Amniotic stem cell (primary cell): ENCODE measurements at places on chromosomes 6 and 20.
A peak's percentile ranks its signal among the peaks of the same experiment; 100 is the strongest.

GRCh38 chr20:61497029-61497627, 245.1 kb downstream of the CDH4 start:
- DNase-seq = no peak

DNA sequence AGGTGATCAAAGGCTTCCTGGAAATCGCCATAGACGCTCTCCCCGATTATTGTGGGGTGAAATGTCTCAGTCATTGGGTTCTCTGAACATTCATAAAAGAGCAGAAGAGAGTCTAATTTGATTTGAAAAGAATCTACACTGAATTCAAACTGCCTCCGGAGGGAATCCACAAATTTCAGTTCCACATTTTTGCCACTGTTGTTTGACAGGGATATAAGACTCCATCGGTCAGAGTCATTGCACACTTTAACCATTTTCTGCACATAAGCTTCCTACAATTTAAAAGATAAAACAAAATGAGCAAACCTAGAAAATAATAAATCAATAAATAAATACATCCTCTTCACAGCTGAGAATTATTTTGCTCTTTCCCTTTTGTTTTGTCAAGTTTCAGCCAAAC, 2.3 kb downstream of the TENT5A start:
- no peak for DNase-seq

DNA sequence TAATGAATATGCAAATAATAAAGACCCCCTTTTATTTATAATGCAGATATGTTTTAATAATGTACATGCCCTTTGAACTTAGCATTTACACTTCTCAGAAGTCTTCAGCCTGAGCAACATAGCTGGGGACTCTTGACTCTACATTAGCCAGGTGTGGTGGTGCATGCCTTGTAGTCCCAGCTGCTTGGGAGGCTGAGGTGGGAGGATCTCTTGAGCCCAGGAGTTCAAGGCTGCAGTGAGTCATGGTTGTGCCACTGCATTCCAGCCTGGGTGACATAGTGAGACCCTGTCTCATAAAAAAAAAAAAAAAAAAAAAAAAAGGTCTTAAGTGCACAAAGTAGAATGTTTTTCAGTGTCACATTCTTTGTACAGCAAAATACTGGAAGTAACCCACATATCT, 17.3 kb upstream of the MAPK13 start:
- DNase-seq = no peak

DNA sequence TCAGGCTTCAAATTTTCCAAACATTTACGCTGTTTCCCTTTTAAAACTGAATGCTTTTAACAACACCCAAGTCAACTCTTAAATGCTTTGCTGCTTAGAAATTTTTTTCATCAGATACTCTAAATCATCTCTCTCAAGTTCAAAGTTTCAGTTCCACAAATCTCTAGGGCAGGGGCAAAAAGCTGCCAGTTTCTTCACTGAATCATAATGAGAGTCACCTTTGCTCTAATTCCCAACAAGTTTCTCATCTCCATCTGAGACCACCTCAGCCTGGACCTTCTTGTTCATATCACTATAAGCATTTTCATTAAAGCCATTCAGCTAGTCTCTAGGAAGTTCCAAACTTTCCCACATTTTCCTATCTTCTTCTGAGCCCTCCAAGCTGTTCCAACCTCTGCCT, 69.1 kb downstream of the RNF217 start:
- no peak for DNase-seq

DNA sequence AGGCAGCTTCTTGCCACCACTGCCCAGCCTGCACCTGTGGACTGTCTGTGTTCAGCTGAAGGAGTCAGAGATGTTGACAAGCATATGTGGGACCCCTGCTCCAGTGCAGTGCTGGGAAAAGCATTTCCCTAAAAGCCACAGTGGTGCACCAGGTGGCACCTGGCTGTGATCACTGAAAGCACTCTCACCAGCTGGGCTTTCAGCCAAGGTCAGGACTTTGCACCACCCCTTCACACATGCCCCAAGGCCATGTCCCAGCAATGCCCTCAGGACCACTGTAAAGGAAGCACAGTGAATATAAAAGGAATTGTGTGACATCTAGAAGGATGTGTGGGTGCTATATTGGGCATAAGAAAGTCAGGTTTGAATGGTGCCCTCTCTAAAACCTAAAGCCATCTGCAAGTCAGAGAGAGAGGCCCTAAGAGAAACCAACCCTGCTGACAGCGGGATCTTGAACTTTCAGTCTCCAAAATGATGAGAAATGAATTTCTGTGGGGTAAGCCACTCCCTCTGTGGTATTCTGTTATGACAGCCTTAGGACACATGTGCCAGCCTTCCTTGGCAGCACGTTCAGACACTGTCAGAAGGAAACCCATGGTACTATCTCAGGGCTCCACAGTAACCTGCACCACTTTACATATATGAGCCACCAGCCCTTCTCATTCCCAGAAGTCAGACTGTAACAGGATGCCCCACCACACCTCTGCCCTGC, 30.7 kb downstream of the CBLN4 start:
- DNase-seq = no peak

GRCh38 chr6:169937389-169938261, 186.2 kb downstream of the ERMARD start:
- no peak for DNase-seq

DNA sequence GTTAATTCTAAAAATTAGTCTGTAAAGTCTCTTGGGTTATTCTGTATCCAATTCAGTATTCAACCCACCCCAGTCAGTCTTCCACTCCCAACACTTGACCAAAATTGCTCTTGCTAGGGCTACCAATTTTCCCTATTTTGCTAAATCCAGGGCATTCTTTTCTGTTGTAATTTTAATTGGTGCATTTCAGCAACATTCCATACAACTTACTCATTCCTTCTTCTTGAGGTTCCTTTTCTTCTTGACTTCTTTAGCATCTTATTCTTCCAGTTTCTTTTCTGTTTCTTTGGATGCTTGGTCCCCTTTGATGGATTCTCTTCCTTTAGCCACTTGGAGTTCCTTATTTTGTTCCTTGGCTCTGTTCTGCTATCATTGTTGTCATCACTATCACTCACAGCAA, 11.2 kb upstream of the GRM1 start:
- DNase-seq = no peak

DNA sequence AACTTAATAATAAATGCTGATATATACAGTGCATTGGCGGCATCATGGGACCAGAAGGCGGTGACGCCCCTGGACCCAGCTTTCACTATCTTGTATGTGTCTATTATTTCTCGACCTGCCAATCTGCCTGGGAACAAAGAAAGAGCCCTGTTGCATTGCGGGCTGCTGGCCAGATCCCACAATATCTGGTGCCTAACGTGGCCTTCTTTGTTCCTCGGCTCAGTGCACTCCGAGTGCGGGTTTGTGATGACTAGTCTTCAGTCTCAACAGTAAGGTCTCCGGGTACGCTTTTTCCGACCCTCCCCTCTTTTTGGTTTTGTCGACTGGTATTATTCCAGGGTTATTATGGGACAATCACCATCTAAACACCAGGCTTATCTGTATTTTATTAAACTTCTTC, 291.5 kb downstream of the TBC1D32 start:
- no peak for DNase-seq

DNA sequence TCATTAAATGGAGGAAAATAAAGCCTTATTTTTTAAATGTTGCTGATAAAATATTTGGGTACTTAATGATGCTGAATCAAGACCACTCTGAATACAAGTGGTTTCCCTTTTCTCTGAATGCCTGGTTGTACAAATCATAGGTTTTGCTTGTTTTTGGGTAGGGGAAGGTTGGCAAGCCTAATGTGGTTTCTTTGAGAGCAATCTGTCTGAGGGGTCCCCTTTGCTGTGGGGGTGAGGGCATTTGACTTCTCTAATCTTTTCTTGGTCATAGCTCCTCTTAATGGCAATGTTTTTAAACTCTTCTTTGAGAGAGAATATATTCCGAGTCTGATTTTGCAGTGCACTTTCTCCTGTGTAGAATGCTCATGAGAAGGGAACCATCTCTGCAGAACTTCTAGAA, 99.2 kb downstream of the SOX4 start:
- no peak for DNase-seq

- DNase-seq = no peak
Measured at GRCh38 chr6:143505111-143505510, 6.4 kb downstream of the FUCA2 start.

- peak; percentile 85 for DNase-seq
Measured at GRCh38 chr6:161301338-161301737, 27.5 kb upstream of the AGPAT4 start.

DNA sequence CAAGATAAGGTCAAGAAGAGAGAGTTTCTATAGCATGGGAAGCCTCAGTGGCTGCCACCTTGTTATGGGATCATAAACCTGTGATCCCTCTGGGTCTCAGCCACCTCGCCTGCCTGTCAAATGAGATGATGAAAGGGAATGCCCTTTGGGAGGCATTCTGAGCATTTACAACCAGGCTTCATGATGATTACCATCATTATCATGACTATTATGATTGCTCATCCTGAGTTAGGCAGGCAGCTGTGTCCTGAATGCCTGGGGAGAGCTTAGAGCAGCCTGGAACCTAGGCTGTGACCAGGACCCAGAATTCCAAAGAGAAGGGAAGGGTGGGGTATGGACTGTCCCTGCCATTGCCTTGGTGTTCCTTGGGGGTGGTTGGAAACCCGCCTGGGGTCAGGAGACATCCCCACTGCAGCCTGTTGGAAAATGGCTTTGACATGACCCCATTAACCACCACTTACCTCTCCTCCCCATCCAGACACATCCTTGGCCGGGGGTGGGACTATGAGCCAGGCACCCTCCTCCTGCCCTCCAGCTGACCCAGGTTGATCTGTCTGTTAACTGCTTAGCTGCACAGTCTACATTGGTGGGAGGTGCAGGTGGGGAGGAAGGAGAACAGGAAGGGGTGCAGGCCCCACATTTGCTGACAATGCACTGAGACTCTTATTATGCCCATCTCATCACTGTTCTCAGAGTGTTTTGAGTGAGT, 51.9 kb downstream of the LRFN2 start:
- no peak for DNase-seq

DNA sequence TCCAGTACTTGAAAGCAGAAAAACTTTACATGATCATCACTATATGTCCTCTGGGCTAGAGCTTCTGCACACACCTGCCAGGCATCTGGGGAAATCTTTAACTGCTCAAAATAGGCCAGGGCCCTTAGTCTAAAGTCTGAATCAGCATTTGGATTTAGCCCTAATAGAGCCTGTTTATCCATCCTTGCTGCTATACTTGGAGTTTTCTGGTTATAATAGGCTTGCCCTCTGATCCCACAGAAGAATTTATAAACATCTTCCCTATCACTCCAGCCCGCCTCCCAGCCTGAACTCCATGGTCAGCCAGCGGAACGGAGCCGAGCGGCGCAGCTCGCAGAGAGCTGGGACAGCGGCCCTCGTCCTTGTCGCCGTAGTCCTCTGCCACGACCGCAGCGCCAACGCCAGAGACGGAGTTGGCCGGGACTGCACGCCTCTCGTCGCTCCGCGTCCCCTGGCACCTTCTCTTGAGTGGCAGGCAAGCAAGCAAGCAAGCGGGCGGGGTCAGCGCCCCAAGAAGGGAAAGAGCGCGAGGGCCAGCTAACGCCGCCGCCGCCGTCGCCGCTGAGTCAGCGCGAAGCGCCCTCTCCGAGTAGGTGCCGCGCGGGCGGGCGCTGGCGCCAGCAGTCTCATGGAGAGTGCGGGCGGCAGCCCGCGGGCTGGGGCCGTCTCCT, 25.4 kb upstream of the ASIP start:
- DNase-seq = peak; percentile 54

- no peak for DNase-seq
Measured at GRCh38 chr20:48901326-48901725, 20.2 kb upstream of the ARFGEF2 start.

DNA sequence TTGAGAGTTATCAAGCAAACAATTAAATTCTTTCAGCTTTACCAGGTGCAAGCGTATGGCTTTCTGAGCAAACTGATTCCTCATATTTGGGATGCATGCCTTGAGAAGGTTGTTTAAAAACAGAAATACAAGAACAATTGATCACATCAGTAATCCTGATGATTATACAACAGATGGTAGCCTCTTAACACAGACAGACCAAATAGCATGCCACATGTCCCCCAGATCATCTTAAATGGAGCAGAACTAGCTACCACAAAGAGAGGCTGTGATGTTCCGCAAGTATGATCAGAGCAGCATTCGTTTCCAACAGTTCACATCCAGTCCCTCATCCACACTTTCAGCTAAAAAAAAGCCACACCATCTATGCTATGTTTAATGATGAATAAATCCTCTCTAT, 246.2 kb upstream of the NRSN1 start:
- no peak for DNase-seq
